ENCODE measurements at places on chromosomes 2 and 18. TPM values are rescaled to one million over a fixed set of nuclear protein-coding genes. Genes with fewer than 3 reads are reported as not detected.

The OXER1 gene
- total RNA-seq, result not detected

The SLC23A3 gene
- total RNA-seq, result not detected

The TCF7L1 gene
- 1.1 TPM for total RNA-seq

The FBXO36 gene
- 1.8 TPM for total RNA-seq

The LRP1B gene
- 0.12 TPM for total RNA-seq

The PRKAG3 gene
- not detected for total RNA-seq

The DLGAP1 gene
- total RNA-seq, result not detected

The SAG gene
- total RNA-seq, result not detected

DNA sequence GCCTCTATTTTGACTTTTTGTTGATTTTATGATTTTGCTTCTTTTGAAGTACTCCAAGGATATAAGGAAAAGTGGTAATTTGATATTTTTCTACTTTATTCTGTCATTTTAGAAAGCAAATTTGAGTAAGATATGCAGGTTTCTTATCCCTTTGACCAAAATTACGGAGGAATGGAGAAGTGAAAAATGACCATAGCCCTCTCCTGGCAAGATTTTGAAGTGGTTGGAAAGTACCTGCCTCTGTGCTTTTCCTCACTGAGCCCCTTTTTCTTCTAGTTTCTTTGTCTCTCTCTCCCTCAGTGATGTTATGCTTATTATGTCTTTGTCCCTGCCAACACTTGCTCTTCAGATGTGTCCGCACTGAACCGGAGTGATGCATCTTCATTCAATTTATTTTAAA is 898.1 kb downstream of the EPHA4 start:
- DNase-seq, result no peak

DNA sequence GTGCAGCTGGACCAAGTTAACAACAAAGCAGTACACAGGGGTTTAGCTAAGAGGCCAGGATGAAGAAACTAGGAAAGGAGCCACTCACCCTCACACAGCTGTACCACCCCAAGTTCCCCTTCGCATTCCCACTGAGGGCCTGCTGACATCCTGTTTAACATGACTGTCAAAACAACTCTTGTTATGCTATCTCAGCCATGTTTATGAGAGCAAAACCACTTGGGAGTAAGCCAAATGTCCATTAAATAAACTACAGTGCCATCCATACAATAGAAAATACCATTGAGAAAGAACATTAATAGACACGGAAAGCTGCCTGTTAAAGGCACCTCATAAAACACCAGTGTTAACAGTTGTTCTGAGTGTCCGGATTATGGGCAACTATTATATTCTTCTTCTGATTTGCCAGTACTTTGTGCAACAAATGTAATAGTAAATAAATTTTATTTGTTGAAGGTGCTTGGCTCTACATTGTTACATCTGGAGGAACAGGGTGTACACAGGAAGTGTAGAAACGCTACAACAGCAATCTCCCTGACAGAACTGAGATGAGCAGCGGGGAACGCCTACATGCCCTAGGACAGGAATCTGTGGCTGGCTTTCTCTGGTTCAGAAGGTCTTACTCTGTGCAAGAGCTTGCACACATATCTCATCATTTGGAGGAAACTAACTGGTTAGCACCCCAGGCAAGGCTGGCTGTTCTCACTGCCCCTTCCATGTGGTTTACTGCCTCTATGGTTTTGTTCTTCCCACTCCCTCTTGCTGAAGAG is 85.6 kb downstream of the EHD3 start:
- DNase-seq, result no peak

- DNase-seq, result no peak
Observed at GRCh38 chr2:62200291-62200841, 4.5 kb downstream of the B3GNT2 start.

GRCh38 chr2:15869396-15869795 is 71.0 kb upstream of the MYCN start:
- no peak for DNase-seq

- no peak for DNase-seq
Observed at GRCh38 chr18:49988101-49988500, 174.8 kb upstream of the ACAA2 start.

DNA sequence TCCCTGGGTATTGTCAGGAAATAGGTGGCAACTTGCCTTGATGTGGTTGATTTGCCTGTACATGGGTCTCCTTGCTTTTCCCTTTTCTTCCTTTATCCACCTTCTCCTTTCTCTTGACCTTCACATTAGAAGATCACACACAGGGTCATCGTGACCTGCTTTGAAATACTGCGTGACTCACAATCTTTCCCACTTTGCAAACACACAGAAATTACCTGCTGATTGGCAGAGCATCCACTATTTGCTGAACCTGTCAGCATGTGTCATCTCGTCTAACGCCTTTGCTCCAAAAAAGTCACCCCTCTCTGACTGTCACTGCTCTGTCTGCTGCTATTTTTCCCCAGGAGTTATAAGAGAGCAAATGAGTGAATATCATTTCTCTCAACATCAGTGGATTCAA is 60.8 kb downstream of the MYO3B start:
- DNase-seq, result no peak

DNA sequence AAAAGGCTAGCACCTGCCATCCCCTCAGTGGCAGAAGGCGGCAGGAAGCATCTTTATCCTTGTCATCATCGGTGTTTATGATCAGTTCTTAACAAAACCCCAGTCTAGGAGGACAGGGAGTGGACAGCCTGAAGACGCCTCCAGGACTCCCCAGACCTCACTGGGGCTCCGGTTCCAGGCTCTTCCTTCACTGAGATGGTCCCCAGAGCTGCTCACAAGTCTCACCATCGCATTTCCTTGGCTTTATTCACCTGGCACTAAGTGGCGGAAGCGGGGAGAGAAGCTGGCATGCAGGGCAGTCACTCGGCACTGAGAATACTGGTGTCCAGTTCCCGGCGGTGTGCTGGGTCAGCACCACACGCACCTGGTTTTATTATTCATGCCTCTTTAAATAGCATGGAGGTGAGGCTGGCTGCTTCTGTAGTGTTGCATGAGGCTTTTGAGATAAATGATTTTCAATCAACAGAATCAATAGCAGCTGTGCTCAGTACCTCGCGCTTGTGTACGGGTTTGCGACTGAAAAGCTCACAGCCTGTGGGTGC is 68.7 kb downstream of the CABLES1 start:
- no peak for DNase-seq

All from epithelial cell of proximal tubule (primary cell).